Erythroblast (primary cell): ENCODE measurements at places on chromosomes 1 and 21.

GRCh38 chr1:206847337-206847834, 18.0 kb upstream of the IL20 start:
- DNase-seq: peak; percentile 81

- no peak for DNase-seq
These were observed 92.2 kb downstream of the GRIK3 start for GRCh38 chr1:36942148-36942547.

DNA sequence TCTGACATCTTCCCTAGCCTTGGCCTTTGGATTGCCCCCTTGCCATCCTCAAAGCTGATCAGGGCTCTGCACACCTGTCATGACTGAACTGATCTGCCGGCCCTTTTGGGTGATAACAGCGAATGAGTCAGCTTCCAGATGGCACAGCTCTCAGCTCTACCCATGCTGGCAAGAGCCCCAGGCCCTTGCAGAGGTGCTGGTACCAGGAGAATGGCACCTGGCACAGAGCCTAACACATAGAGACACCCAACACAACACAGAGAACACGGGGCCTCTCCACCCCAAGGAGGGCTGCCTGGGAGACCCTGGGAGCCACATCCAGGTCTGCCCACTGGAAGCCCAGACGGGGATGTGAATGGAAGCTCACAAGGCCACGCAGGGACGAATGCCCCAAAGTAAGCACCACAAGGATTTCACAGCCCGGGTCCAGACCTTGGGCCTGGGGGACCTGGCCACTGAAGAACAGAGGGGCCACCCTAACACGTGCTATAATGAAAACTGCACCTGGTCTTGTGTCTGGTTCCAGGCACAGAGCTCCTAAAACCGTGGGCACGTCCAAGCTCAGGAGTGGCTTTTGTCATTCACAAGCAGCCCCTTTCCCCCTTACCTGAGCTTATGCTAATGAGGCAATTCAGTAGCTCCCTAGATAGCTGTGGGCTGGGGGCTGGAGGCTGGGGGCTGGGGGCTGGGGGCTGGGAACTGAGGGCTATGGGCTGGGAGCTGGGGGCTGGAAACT, 160.5 kb downstream of the NPHP4 start:
- DNase-seq: no peak

DNA sequence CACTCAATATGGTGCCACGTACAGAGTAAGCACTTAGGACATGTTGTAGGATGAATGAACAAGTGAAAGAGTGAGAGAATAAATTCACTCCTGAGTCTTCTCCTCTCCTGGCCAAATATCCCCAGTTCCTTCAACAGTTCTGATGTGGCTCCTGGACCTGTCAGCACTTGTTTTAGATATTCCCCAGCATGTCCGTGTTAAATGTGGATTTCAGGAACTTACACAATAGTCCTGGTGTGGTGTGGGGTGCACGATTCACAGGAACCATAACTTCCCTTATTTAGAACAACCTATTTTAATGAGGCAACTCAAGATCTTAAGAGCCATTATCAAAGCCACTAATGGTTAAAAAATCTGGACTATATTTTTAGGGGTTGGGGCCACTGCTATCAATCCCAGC, 39.0 kb upstream of the MYSM1 start:
- DNase-seq: no peak

DNA sequence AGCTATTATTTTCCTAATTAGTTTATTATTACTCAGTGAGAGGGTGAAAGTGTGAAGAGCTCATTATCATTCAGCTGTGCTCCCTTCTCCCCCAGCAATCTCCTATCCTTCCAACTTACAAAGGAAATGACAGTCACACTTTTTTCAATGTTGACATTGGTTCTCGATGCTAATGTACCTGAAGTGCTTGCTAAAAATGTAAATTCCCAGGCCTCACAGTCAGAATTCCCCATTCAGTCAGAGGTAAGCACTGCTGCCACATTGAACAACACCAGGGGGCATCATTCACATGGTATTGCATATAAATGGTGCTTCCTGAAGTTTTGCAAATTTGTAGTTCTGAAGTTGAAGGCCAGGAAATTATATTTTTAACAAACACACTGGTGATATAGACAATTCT, 132.7 kb upstream of the FOXD3 start:
- no peak for DNase-seq

DNA sequence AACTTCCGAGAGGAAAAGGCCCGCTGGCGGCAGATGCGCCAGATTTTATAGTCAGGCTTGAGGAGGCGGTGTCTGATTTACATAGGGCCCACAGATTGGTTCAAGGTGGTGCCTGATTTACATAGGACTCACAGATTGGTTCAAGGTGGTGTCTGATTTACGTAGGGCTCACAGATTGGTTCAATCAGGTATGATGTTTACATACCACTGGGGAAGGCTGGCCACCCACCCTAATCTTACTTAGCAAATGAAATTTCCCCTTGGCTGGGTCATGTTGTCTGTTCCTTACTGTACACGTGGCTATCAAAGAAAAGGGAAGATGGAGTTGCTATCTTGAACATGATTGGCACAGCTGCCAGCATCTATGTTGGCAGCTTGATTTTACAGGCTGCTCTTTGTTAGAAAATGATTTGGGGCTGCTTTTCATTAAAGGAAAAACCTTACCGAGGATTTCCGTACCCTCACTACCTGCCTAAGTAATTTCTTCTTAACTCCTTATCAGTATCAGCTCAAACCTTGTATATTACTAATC, 96.3 kb downstream of the SETD4 start:
- DNase-seq: no peak

- DNase-seq: no peak
These were observed 178.7 kb downstream of the MRPL39 start for GRCh38 chr21:25428537-25428936.

GRCh38 chr1:162868972-162869371, 8.0 kb upstream of the CCDC190 start:
- DNase-seq: no peak

DNA sequence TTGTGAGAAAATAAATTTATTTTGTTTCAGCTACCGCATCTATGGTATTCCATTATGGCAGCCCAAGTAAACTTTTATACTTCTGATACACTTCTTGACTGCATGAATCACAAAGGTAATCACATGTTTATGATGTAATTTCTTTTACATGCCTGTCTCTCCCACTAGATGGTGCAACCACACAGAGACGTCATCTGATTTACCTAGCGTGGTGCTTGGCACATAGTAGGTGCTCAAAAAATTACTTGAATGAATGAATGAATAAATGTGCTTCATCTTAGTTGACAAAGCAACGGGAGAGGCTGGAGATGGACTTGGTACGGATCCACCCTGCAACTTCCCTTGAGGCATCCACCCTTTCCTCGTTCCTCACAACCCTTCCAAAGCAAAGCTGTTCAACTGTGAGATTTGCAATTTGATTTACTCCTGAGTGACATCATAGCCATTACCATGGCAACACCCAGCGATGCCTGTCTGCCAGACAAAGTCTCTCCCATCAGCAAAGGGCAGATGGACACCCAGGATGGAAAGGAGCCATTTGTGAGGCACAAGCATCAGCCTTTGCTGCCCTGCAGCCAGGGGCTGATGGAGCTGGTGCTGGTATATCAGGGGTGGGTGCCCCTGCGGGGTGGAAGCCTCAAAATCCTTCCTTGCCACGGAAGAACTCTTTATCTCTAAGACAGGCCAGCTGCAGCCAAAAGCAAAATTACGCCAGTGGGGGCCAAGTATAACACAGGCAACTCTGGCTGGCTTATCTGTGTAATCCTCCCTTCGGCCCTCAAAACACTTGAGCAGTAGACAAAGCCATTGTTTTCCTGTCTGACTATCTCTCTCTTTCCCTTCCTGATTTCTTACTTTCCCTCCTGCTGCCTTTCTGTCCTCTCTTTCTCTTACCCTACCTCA, 18.9 kb upstream of the VWA5B1 start:
- DNase-seq: no peak

GRCh38 chr1:156200044-156200443, 6.1 kb downstream of the SLC25A44 start:
- DNase-seq: no peak

DNA sequence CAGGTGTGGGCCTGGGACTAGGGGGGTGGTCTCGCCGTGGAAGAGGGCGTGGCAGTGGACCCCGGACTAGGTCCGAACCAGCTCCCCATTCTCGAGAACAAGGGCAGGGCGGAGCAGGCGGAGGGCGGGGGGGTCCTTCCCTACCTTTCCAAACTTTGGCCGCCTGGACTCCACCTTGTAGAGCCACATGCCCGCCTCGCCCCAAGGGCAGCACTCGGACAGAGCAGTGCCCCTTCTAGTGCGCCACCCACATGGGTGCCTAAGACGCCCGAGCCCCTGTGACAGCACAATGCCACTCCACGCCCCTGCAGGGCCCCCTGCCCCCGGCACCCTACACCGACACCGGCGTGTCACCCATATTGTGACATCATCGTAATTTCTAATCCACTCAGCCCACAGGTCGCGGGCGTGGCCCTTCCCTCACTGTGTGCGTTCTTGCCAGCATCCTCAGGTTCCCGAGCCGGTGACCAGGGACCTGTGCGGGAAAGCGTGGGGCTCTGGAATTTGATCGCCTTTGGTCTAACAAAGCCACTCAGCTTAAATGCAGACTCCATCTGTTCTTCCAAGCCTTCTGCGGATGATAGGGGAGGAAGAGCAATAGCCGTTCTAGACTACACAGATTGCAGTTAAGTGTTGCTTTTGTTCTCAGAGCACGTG, 553 bp upstream of the STMN1 start:
- DNase-seq: peak; percentile 65

DNA sequence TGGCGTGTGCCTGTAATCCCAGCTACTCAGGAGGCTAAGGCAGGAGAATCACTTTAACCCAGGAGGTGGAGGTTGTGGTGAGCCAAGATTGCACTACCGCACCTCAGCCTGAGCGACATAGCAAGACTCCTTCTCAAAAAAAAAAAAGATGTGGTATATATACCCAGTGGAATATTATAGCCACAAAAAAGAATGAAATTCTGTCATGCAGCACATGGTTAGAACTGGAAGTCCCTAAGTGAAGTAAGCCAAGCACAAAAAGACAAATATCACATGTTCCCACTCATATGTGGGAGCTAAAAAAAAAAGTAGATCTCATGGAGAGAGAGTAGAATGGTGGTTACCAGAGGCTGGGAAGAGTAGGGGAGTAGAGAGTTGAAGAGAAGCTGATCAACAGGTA, 18.7 kb downstream of the PSMB4 start:
- DNase-seq: no peak

- DNase-seq: no peak
These were observed 38.4 kb upstream of the TENT5C start for GRCh38 chr1:117567435-117567834.

GRCh38 chr1:163747261-163747660, 425.5 kb downstream of the NUF2 start:
- no peak for DNase-seq

DNA sequence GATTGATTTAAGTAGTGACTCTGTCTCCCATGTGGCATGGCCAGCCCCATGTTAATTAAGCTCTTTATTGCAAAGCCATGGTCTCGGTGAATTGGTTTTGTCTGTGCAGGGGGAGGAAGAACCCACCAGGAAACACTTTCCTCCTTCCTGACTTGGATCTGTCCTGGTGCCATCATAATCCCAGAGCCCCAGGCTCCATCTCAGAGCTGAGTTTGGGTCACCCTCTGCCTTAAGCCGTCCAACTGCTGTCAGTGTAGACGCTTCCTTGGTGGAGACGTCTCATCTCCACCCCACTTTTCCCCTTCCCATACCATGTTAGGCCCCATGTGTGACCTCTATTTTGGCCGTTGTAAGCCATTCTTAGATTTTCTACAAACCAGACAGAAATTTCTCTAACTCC, 36.0 kb upstream of the COL6A2 start:
- DNase-seq: no peak

GRCh38 chr1:82268826-82269225, 468.1 kb downstream of the ADGRL2 start:
- DNase-seq: no peak
